ENCODE measurements at places on chromosomes 3 and 15.

DNA sequence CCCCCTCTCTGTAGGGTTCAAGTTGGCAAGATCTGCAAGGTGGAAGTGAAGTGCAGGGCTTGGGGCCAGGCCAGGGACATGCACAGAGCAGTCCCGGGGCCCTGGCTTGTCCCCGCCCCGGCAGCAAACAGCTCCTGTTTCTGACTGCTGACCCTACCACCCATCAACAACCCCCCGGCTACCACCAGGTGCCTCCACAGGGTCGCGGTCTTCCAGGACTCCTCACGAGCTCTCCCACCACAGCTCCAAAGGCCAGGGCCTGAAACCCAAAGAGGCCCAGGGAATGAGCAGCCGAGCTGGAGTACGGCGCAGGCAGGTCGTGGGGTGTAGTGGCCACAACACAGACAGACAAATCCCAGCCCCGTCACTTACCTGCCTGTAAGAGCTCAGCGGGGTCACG, 121.3 kb upstream of the SMAD3 start:
- DNase-seq = no peak

- peak; percentile 84 for DNase-seq
These were observed 995 bp upstream of the LRRK1 start for GRCh38 chr15:100918034-100918689.

GRCh38 chr3:41467481-41467880, 268.2 kb downstream of the CTNNB1 start:
- DNase-seq = no peak

GRCh38 chr15:66472176-66472999, 25.2 kb downstream of the SNAPC5 start:
- no peak for DNase-seq

DNA sequence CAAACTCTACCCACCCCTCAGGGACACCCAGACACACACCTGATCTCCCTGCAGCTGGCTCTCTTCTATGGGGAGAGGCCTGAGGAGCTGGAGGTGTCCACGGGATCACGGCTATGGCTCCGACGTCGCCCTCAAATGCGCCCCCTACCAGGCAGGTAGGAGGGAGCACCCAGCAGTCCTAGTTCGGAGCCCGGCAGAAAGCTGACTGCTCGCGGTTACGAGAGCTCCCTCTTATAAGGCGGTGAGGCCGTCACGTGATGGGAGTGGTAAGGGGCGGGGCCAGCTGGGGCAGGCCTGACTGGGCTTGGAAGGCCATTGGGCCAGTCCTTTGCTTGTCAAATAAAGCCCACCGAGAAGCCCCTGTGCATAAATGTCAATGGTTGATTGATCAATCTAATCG, at the start of gene PRR20G:
PRR20G (minus strand) TSS at position 207 of the 400 bp plus-strand sequence. CDS start 681 bp downstream, outside the sequence.
- no peak for DNase-seq

DNA sequence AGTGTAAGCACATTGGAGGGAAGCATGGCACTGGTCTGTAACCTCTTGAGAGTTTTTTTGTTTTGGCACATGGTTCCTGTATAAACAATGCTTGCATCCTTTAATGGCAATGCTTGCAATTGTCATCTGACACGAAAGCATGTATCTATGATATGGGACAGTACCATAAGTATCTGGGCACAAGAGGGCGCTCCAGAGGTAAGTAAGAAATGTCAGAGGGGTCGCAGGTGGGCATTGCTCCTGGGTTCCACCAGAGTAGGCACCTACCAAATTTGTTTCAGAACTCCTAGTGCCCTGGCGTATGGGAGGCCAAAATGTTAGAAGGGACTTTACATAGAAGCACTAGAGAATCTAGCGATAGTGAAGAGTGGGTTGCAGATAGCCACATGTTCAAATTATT, 58.7 kb upstream of the BCHE start:
- DNase-seq = peak; percentile 66

DNA sequence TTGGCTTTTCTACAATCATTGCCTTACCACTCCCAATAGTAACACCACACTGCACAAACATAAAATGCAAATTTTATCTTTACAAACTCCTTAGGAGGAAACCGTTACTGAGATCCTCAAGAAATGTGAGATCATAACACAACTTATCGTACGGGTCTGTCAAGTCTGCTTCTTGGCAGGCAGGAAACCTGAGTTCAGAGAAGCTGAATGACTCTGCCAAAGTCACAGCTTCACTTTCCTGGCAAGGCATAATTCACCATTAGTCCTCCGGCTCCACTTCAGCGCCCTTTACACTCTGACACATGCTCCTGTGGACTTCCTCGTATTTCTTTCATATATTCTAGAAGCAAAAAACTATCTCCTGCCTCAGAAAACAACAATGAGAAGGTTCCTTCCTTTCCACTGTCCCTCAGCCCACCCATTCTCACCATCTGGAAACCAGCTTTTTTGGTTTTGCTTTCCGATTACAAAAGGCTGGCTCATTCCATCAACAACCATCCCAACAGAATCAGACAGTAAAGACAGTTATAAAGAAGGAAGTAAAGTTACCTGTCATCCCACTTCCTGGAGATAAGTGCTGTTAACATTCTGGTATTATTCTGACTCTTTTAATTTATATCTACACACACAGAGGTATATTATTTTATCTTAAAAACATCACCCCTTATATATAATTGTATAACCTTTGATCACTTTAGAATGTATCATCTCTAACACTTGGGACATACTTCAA, 223.4 kb downstream of the STT3B start:
- no peak for DNase-seq

DNA sequence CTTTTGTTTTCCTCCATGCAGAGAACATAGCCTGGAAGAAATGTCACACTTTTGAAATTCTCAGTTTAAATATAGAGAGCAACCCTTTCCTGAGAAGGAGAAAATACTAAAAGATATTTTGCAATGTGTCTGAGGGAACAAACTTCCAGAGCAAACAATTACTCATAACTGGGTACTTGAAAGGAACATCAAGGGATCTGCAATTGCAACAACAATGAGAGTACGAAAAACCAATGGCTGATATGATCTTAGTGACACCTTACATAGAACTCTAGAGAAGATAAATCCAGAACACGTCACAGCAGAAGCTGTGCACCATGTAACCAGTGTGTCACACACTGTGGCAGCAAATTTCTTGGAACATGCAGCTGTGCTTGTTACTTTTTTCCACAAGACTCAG, 14.6 kb upstream of the ARPP21 start:
- no peak for DNase-seq

DNA sequence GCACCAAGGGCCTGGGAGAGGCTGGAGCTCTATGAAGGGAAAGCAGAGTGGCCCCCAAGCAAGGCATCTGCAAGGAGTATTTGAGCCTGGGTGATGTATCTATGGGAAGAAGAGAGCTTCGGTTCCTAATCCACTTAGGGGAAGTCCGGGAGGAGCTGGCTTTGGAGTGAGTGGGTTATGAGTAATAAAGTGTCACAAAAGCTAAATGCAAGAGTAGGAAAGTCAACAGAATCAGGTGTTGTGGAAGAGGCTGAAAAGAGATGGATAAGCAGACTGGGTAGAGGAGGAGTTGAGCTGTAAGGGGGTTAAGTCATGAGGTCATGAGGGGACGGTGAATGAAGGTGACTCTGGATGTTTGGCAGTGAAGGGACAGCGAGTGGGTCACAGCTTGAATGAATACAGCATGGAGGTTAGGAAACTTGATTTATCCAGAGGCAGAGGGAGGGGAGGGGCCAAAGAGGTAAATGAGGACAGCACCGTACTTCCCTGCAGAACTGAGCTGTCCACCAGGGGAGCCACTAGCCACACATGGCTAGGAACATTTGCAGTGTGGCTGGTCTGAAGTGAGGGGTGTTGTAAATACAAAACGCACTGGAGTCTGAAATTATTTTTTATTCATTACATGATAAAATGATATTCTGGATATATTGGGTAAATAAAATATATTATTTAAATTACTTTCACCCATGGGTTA, 83.3 kb downstream of the ADCY5 start:
- no peak for DNase-seq

GRCh38 chr15:99929266-99929665, 196.0 kb upstream of the LYSMD4 start:
- DNase-seq = no peak

DNA sequence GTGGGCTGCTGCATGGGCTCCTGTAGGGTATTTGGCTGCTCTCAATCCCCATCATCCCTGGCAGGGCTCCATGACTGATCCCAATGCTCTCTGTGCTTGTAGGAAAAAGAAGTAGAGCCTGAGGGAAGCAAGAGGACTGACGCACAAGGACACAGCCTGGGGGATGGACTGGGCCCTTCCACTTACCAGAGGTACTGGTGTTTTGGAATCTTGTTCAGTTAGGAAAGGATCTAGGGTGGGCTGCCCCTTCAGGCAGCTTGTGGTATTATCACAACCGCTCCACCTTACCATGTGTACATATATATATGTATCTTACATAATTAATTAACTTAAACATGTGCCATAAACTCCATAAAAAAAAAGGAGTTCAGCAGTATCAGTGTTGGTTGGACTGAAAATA, 1.3 kb downstream of the SLC28A2 start:
- no peak for DNase-seq

- no peak for DNase-seq
These were observed 171.6 kb downstream of the PPM1L start for GRCh38 chr3:160927620-160928019.

- DNase-seq = no peak
These were observed 10.8 kb downstream of the ESYT3 start for GRCh38 chr3:138445236-138445635.

GRCh38 chr15:99009741-99010330, 2.2 kb upstream of the PGPEP1L start:
- peak; percentile 28 for DNase-seq

DNA sequence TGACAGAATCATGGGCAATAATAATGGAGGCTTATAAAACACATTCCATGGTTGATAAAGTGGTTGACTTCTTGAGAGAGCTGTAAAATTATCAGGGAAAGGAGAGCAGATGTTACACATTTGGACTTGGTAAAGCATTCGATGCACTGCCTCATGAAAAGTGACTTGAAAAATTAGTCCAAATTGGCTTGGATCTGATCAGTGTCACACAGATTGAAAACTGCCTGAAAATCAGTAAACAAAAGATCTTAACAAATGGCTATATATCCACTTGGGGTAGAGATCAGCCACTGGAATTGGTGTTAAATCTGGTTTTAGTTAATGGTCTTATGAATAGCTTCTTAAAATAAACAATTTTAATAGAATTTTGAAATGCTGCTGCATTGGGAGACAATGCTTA, 20.3 kb downstream of the SHOX2 start:
- DNase-seq = no peak

- no peak for DNase-seq
These were observed 41.6 kb upstream of the BDH1 start for GRCh38 chr3:197597335-197597734.

DNA sequence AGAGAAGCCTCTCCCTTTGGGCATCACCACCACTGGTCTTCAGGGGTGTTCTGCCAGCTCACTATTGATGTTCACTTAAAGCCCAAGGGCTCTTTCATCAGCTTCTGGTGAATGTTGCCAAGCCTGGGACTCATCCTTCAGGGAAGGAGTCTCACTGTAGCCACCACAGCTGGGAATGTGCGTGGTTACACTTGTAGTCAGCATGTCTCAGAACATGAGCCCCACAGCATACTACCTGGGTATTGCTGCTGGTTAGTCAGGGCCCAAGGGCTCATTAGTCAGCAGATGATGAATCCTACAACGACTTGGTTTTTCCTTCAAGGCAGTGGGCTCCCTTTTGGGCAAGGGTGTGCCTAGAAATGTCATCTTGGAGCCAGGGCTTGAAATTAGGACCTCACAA, 412.9 kb downstream of the VGLL3 start:
- no peak for DNase-seq

- DNase-seq = no peak
These were observed 168.5 kb upstream of the TPM1 start for GRCh38 chr15:62874064-62874463.
